ENCODE measurements at places on chromosomes 11 and 22. TPM values are rescaled to one million over a fixed set of nuclear protein-coding genes. Genes with fewer than 3 reads are reported as not detected.

The C11orf86 gene
- 3.4 TPM for total RNA-seq

GRCh38 chr11:67671211-67671520 lies 3.3 kb downstream of the ALDH3B2 start:
- DNase-seq: no peak
- H3K27ac ChIP-seq: no peak overlapping the region
- H3K36me3 ChIP-seq: no peaks in the 10 kb centered on the region
- H3K4me3 ChIP-seq: no peak overlapping the region
- peaks cover 11% of the 10 kb centered on the region for H3K4me1 ChIP-seq
- no peaks in the 10 kb centered on the region for H3K27me3 ChIP-seq

- no peak for DNase-seq
- no peaks in the 10 kb centered on the region for H3K27me3 ChIP-seq
- no peak overlapping the region for H3K4me3 ChIP-seq
- H3K36me3 ChIP-seq: no peaks in the 10 kb centered on the region
Observed at GRCh38 chr11:30457087-30457486, 129.1 kb downstream of the MPPED2 start.

The PATE2 gene
- not detected for total RNA-seq

The HEPN1 gene
- total RNA-seq: not detected

DNA sequence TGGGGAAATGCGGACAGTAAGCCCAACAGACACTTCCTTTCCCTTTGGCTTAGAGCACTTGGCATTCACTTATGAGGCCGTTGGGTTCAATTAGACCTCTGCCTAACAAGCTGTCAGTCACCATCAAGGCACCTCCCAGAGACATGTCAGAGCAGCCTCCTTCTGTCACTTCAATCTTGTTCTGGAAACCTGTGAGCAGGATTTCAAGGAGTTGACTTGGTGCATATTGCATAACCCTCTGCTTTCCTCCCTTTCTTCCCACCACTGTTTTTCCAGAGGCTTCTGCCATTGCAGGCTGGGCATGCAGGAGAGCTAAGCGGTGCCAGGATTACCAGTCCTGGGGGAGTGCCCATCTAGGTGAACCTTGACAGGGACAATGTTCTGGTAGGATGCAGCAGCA lies 484.2 kb upstream of the LRRC4C start:
- no peaks in the 10 kb centered on the region for H3K27me3 ChIP-seq
- H3K27ac ChIP-seq: no peak overlapping the region
- no peak overlapping the region for H3K4me3 ChIP-seq

- no peaks in the 10 kb centered on the region for H3K4me1 ChIP-seq
- DNase-seq: no peak
Observed at GRCh38 chr11:117989351-117990102, 3.3 kb downstream of the IL10RA start.

DNA sequence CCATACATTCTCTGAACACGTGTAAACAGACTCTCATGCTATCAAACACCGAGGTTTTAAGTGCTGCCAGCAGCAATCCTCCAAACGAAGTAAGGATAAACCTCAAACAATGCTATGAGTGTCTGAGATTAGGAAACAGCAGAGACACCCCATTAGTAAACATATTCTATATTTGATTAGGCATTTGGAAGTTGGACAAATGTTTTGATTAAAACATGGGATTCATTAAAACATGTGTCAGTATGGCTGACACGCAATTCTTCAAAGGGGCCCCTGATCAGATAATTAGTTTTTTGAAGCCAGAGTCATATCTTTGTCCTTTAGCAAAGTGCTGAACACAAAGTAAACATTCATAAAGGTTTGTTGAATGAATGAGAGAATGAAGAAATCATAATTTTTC lies 33.2 kb upstream of the BLID start:
- peaks cover 16% of the 10 kb centered on the region for H3K4me1 ChIP-seq
- no peak overlapping the region for H3K4me3 ChIP-seq
- DNase-seq: no peak
- H3K27ac ChIP-seq: no peak overlapping the region

The MCAM gene
- 35.4 TPM for total RNA-seq

GRCh38 chr11:72724851-72725723 lies 27.1 kb downstream of the ARAP1 start:
- peak; percentile 92 for DNase-seq
- H3K27me3 ChIP-seq: no peaks in the 10 kb centered on the region
- peaks cover 28% of the 10 kb centered on the region for H3K4me1 ChIP-seq
- H3K27ac ChIP-seq: peak overlapping the region; percentile 63
- no peaks in the 10 kb centered on the region for H3K36me3 ChIP-seq

- H3K4me1 ChIP-seq: no peaks in the 10 kb centered on the region
- no peaks in the 10 kb centered on the region for H3K36me3 ChIP-seq
- DNase-seq: no peak
- no peak overlapping the region for H3K27ac ChIP-seq
- no peak overlapping the region for H3K4me3 ChIP-seq
Observed at GRCh38 chr11:98003606-98004371, 1017.0 kb upstream of the CNTN5 start.

GRCh38 chr22:24506802-24507438 lies 11.8 kb downstream of the UPB1 start:
- H3K27me3 ChIP-seq: no peaks in the 10 kb centered on the region
- DNase-seq: peak; percentile 49
- peaks cover 25% of the 10 kb centered on the region for H3K4me1 ChIP-seq
- H3K4me3 ChIP-seq: no peak overlapping the region

DNA sequence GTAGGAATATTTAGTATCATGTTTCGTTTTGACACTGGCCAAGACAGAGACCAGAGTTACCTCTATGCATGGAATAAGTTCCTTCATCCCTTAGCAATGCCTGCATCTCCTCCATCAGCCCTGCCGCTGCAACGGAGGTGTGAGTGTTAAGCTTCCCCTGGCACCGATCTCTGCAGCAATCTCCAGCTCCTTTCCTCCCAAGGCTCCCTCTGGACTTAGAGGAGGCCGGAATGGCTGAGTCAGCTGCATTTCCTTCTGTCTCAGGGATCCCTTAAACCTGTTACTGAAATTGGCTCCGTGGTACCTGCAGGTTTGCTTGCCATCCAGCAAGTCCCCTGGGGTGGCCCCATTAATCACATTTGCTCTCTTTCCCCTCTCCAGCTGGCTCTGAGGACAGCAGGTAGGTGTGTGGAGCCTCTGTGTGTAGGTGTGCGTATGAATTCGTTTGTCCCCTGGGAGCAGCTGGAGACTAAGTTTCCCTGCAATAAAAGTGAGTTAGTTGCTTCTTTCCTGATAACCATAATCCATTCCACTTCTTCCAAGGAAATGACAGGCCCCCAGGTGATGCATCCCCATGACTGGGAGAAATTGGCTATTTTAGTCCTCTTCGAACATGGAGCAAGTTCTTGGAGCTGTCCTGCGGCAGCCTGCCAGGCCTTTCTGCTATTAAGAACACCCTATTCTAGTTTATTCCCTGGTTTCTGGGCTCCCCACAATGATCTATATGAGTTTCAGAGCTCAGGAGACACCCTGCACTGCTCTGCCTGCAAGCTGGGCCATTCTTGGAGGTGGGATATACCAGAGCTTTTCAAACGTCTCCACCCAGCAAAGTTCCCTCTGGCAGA lies 457.2 kb upstream of the CADM1 start:
- H3K4me1 ChIP-seq: no peaks in the 10 kb centered on the region
- H3K4me3 ChIP-seq: no peak overlapping the region
- no peaks in the 10 kb centered on the region for H3K36me3 ChIP-seq
- peak; percentile 33 for DNase-seq

DNA sequence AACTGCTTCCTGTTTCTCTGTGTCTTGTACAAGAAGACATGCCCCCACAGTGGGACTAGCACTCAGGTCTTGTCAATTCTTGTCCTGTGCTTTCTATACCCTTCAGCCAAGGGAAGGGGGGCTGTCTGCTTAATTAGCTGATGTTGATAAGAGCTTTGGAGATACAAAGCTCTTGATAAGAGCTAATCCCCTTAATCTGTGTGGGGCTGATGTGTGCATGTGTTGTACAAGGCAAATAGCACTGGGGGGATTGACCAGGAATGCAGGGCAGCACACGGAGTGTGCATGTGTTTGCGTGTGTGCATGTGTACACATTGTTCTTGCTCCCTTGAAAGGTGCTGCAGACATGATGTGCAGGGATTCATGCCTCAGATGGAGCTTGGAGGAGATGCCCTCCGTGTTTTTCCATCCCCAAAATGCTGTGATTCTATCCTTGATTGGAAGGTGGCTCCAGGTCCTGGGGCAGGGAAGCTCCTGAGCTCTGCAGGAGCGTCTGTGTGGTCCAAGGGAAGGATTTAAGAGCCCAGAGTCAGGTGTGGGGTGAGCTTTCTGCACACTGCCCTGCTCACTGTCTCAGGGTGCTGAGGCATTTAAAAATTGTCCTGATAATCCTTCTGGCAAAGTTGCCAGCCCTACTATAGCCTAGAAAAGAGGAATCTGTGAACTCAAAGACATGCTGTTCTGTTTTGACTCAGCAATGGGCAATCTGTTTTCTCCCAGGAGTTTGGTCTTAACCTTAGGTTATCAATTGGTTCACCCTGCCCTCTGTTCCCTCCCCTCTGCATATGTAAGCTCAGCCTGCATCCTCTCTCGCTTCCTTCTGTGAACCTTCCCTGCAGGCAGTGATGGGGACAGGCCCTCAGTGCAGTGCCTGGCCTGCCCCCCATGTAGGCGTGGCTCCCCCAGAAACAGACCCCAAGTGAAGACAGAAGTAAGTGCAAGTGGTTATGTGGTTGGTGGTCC lies 102.0 kb downstream of the GRIK4 start:
- H3K27ac ChIP-seq: peak overlapping the region; percentile 90
- peak; percentile 26 for DNase-seq
- H3K4me3 ChIP-seq: no peak overlapping the region
- no peaks in the 10 kb centered on the region for H3K36me3 ChIP-seq

The ADM2 gene
- 4.1 TPM for total RNA-seq

The PHF21B gene
- total RNA-seq: 0.40 TPM

DNA sequence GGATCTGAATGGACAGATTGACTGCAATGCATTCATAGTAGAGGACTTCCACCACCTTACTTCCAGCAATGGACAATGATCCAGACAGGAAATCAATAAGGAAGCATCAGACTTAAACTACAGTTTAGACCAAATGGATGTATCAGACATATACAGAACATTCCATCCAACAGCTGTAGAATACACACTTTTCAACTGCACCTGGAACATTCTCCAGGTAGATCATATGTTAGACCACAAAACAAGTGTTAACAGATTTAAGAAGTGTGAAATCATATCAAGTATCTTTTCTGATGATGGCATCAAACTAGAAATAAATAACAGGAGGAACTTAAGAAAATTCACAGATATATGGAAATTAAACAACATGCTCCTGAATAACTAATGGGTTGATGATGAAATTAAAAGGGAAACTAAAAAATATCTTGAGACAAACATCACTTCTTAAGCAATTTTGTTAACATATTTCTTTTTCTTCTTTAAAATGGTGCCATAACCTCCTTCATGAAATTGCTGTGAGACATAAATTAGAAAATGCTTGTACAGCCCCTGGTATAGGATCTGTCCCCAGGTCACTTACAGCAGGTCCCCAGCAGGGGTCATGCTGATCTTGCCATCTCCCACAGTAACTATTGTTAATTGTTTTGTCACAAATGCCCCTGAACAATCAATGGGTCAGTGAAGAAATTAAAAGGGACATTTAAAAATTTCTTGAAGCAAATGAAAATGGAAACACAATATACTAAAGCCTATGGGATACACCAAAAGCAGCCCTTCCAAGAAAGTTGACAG lies 100.0 kb upstream of the OR4B1 start:
- no peak overlapping the region for H3K4me3 ChIP-seq
- no peaks in the 10 kb centered on the region for H3K27me3 ChIP-seq
- H3K4me1 ChIP-seq: no peaks in the 10 kb centered on the region
- no peak overlapping the region for H3K27ac ChIP-seq
- no peak for DNase-seq

The OR51B5 gene
- 0.20 TPM for total RNA-seq

- DNase-seq: no peak
- H3K4me3 ChIP-seq: no peak overlapping the region
- peaks cover 9% of the 10 kb centered on the region for H3K4me1 ChIP-seq
- no peak overlapping the region for H3K27ac ChIP-seq
- H3K27me3 ChIP-seq: peaks cover 24% of the 10 kb centered on the region
- H3K36me3 ChIP-seq: no peaks in the 10 kb centered on the region
Observed at GRCh38 chr11:45368697-45369096, 82.6 kb upstream of the SYT13 start.

DNA sequence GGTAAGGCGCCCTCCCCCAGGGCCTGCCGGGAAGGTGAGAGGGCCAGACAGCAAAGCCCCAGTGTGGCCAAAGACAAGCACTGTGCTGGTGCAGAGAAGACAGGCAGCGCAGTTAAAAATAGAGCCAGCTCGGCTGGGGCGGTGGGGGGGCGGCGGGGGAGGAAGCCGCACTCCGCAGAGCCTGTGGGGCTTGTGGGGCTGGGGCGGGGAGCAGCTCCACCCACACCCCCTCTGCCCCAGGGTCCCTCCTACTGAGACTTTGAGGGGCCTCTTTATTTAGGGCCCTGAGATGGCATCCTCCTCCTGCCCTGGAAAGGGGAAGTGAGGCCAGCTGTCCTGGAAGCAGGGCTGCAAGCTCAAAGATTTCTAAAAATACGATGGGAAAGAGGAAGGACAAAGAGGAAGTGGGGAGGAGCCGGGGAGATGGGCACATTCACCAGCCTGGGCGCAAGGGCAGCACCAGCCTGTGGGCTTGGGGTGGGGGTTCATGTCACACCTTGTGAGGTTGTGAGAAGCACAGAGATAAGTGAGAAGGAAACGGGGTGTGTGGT lies 2.6 kb downstream of the CYTH4 start:
- DNase-seq: no peak
- H3K4me3 ChIP-seq: no peak overlapping the region
- H3K27me3 ChIP-seq: peaks cover 5% of the 10 kb centered on the region
- H3K36me3 ChIP-seq: no peaks in the 10 kb centered on the region

GRCh38 chr11:70367071-70367470 lies 31.3 kb upstream of the CTTN start:
- no peak overlapping the region for H3K27ac ChIP-seq
- no peak overlapping the region for H3K4me3 ChIP-seq
- H3K36me3 ChIP-seq: no peaks in the 10 kb centered on the region
- DNase-seq: no peak

- no peak overlapping the region for H3K27ac ChIP-seq
- no peaks in the 10 kb centered on the region for H3K27me3 ChIP-seq
- no peak overlapping the region for H3K4me3 ChIP-seq
- H3K4me1 ChIP-seq: no peaks in the 10 kb centered on the region
- no peak for DNase-seq
Observed at GRCh38 chr11:30705913-30706675, 119.9 kb upstream of the MPPED2 start.

- H3K27ac ChIP-seq: no peak overlapping the region
- H3K4me3 ChIP-seq: no peak overlapping the region
- no peaks in the 10 kb centered on the region for H3K36me3 ChIP-seq
- no peak for DNase-seq
Observed at GRCh38 chr11:26575946-26576345, 3.9 kb upstream of the MUC15 start.

DNA sequence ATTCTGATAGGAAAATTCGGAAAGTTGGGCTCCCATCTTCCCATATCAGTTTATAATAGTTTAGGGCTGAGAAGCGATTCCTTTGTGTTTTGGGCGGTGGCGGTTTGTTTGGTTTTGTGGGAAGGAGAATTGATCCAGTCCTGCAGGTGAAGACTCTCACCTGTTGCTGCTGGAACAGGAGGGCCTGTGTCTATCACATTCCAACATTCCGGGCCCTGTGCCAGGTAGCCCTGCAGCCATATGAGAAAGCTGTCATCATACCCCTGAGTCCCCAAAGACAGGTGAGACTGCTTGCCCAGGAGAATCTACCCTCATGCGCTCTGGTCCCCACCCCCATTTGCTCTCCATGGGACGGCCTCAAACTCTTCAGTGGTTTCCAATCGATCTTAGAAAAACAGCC lies 62.1 kb downstream of the TRAF6 start:
- H3K27ac ChIP-seq: no peak overlapping the region
- DNase-seq: no peak
- H3K4me3 ChIP-seq: no peak overlapping the region
- peaks cover 10% of the 10 kb centered on the region for H3K4me1 ChIP-seq
